Activated CD4-positive, alpha-beta T cell treated with anti-CD3 and anti-CD28 coated beads, Interleukin-2, amount 10 ng/mL, durations not matched to agents 7 days and 5 days (primary cell): ENCODE measurements at places on chromosomes 4 and X.

GRCh38 chr4:40804598-40804997 lies 54.8 kb downstream of the NSUN7 start:
- peaks cover 4% of the 10 kb centered on the region for H3K27me3 ChIP-seq
- H3K36me3 ChIP-seq, result no peaks in the 10 kb centered on the region

DNA sequence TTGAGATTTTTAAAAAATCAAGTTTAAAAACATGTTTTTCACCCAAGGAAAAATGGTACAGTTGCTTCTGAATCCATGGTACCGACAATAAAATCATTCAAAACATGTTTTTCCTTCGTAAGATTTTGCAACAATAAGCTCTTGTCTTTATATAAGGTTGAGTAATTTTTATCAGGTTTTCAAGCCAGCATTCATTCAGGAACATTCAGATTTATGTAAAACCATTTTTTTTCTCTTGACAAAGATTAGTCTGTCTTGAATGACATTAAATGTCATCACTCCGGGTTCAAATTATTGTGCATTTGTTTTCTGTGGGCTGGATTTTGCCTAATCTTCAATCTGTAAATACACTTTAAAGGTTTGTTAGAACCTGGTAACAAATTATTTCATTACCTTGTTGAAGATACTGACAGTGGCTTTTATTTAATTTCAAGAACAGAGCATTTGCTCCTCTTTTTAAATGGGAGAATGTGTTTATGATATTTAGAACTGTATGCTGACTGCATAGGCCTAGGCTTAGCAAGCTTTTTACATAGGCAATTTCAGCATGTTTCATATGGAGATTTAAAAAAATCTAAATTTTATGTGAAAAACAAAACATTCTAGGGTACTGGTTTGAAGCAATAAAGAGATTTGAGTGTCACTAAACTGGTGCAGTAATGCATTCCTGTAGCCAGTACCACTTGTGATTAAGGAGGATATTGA lies 336.4 kb upstream of the HAND2 start:
- no peak overlapping the region for H3K4me3 ChIP-seq
- H3K27me3 ChIP-seq, result no peaks in the 10 kb centered on the region
- H3K27ac ChIP-seq, result no peak overlapping the region
- DNase-seq, result no peak
- H3K36me3 ChIP-seq, result no peaks in the 10 kb centered on the region
- H3K4me1 ChIP-seq, result no peaks in the 10 kb centered on the region

DNA sequence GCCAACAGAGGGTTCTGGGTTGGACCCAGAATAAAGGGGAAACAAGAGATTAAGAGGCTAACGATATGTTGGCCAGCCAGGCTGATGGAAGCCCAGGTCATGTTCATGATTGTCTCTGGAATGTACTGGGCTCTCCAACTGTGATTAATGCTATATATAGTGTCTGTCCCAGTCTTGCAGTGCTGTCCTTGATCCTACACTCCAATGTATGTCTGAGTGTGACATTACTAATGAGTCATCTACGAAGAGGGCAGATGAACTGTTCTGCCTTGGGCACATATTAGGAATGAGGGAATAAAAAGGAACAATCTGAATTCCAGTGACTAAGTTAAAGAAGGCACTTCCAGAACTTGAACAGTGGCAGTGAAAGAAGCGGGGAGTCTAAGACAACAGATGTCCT lies 142.1 kb downstream of the PDGFRA start:
- no peak for DNase-seq
- H3K4me3 ChIP-seq, result no peak overlapping the region
- H3K27ac ChIP-seq, result no peak overlapping the region
- no peaks in the 10 kb centered on the region for H3K4me1 ChIP-seq
- H3K27me3 ChIP-seq, result peaks cover 14% of the 10 kb centered on the region
- no peaks in the 10 kb centered on the region for H3K36me3 ChIP-seq

DNA sequence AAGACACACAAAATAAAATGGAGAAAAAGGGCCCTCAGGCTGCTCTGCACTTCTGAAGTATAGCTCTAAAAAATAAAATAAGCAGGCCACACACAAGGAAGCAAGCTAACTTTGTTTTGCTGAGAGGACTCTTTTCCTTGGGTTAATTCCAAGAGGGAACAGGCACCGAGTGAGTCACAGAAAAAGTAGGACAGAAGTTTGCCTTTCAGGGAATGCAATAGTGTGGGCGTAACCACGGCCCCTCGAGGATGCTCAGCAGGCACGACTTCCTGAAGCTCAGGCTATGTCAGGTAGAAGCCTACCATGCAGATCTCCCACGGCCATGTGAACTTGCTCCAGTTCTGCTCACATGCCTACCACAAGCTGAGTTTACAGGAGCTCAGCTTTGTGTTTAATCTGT lies 22.1 kb downstream of the PPP1R2C start:
- H3K4me1 ChIP-seq, result no peaks in the 10 kb centered on the region
- no peak overlapping the region for H3K4me3 ChIP-seq
- H3K27ac ChIP-seq, result no peak overlapping the region
- DNase-seq, result no peak
- H3K36me3 ChIP-seq, result no peaks in the 10 kb centered on the region

- H3K27ac ChIP-seq, result no peak overlapping the region
- H3K4me1 ChIP-seq, result no peaks in the 10 kb centered on the region
- DNase-seq, result no peak
- peaks cover 4% of the 10 kb centered on the region for H3K36me3 ChIP-seq
- no peaks in the 10 kb centered on the region for H3K27me3 ChIP-seq
- H3K4me3 ChIP-seq, result no peak overlapping the region
Measured at GRCh38 chr4:112546476-112546875, 30.5 kb upstream of the NEUROG2 start.
